ENCODE measurements at places on chromosomes 6 and 20.

- no peak for DNase-seq
Measured at GRCh38 chr6:151065027-151065815, 174.5 kb upstream of the AKAP12 start.

- no peak for DNase-seq
Measured at GRCh38 chr20:31856516-31856915, 11.1 kb upstream of the FOXS1 start.

DNA sequence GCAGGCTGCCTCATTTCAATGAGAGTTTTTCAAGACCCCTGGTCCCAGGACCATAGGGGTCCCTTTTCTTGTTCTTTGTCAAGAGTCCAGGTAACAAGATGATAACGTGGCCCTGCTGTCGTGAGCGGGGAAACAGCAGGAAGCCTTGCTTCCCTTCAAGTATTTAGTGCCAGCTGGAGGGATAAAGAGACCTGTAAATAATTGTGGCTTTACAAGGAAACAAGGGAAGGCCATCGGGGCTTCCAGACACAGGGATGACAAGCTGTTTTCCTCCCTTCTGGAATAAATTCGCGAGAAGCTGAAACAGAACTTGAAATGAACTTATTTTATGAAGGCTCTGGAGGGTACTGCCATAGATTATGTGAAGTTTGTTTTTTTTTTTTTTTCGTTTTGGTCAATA is 163.2 kb downstream of the SYNDIG1 start:
- no peak for DNase-seq

GRCh38 chr6:111759836-111760785 is 113.1 kb downstream of the FYN start:
- no peak for DNase-seq

DNA sequence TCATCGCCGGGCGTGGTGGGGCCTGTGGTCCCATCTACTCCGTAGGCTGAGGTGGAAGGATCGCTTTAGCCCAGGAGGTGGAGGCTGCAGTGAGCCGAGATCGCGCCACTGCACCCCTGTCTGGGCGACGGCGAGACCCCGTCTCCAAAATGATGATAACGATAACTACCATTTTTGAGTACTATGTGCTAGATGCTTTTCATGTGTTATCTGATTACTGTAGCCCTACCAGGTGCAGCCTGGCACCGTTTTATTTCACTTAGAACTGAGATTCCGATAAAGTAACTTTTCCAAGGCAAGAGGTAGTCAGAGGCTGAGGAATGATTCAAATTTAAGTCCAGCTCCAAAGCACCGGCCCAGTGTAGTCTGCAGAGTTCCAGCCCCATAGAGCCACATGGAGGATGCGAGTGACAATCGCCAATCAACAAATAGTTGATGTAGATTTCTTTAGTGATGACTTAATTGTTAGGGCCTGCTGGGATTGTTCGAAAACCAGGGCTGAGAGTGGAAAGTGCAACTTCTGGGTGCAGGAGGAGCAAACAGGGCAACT is 727 bp downstream of the ERMARD start:
- no peak for DNase-seq

DNA sequence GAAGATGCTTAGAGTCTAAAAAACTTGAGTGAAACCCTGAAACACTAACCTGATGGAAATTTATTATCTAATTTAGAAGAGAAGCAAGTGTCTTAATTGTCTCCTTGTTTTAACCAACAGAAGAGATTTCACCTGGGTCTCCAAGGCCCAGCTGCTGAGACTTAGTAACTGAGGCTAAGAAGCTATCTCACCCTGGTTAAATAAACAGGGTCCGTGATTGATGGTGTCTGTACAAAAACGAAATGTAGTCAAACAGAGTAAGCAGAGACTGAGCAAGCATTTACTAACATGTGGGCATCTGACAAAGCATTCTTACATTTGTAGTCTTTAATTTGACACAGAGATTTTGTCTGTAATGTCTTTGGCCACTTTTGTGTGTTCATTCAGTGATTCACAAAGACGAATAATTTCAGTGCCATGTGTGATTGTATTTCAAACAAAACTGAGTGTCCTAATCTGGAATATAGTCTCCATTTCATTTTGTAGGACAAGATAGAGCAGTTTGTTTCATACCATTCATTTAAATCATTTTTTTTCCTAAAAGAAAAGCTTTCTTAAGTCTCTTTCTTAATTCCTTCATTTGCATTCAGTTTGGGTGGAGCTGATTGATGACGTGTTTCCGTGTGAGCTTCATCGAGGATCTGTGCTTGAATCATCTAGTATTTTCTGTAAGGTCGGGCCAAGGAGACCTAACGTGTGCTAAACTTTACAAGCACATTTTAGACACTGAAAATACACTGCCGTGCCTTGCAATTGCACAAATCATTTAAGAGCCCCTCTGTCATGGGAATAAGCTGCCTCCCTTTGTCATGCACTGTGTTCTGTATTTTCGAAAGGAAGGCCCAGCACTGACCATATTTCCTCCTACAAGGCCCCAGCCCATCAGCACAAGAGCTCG is 170.6 kb upstream of the QKI start:
- no peak for DNase-seq

DNA sequence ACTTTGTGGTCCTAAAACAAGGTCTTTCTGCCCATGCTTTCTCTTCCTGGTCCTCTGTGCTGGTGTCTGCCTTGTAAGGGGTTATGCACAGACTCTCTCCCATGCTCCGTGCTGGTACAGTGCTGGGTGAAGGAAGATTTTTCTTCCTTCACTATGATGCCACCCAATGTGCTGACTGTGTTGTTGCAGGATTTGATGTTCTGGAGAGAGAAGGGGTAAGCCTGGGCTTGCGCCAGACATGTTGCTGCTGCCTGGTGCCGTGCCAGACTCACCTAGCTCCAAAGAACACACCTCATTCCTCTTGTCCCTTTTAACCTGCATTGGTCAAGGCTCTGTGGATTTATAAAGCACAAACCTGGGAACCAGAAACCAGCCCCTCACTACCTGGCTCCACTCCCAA is 28.4 kb upstream of the ARMH2 start:
- DNase-seq = no peak

DNA sequence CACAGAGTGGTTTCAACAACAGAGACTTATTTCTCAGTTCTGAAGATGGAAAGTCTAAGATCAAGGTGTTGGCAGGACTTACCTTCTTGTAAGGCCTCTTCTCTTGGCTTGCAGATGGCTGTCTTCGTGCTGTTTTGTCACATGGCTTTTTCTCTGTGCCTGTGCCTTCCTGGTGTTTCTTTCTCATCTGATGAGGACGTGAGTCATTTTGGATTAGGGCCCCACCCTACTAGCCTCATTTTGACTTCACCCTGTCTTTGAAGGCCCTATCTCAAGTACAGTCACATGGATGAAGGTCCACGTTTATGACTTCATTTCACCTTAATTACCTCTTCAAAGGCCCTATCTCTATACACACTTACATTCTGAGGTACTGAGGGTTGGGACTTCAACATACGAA is 41.4 kb upstream of the LAMA2 start:
- no peak for DNase-seq

DNA sequence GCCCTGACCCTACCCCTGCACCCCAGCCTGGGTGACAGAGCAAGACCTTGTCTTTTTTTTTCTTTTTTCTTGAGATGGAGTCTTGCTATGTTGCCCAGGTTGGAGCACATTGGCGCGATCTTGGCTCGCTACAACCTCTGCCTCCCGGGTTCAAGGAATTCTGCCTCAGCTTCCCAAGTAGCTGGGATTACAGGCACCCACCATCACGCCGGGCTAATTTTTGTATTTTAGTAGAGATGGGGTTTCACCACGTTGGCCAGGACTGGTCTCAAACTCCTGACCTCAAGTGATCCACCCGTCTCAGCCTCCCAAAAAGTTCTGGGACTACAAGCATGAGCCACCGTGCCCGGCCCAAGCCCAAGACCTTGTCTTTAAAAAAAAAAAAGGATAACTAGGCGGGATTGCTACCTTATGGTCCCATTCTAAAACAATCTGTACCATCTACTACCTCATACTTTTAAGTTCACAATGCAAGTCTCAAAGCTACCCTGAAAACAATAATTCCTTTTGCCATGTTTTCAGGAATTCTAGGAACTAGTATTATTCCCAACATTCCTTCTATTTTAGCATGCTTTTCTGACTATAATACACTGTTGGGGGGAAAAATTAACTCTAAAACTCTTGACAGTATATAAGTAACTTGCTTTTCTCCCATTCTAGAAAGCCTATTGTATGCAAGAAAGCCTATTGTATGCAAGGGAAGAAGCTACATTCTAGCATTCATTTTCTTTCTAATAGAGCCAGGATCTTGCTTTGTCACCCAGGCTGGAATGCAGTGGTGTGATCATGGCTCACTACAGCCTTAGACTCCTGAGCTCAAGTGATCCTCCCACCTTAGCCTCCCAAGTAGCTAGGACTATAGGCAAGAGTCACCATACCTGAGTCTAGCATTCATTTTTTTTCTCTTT is 6.6 kb downstream of the TUBB start:
- no peak for DNase-seq

- no peak for DNase-seq
Measured at GRCh38 chr6:41053041-41053440, at the start of gene APOBEC2. Gene APOBEC2, plus strand, starts transcription at chr6:41053202. Its CDS starts 146 bp downstream, at chr6:41053348.

DNA sequence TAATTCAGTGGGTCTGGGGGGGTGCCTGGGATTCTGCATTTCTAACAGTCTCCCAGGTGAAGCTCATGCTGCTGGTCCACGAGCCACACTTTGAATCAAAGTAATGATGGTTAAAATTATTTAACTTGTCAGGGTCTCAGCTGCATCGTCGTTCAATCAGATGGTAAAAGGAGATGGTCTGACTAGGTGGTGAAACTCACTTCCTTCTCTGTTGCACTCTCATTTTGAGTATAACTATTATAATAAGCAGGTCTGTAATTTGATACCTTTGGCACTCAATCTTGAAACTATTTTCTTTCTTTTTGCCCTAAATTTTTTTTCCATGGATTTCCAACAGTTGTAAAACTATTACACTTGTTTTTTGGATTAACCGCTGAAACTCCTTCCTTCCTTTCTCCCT is 292.5 kb downstream of the FARS2 start:
- DNase-seq = no peak

DNA sequence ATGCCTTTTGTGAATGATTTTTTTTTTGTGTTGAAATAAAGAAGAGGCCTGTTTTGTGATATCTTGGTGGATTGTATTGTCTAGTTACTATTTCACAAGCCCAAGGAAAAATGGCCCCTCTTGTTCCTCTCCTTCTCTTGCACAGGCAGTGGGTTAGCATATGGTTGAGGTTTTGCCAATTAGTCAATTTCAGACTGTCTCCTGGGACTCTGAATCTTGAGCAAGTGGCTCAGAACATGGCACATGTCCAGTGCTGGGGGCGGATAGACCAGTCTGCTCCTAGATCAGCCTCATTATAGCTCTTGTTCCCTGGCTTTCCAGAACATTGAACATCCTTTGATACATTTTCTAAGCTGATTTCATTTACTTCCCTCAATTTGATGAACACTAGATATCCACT is 589.2 kb downstream of the PHF3 start:
- no peak for DNase-seq

DNA sequence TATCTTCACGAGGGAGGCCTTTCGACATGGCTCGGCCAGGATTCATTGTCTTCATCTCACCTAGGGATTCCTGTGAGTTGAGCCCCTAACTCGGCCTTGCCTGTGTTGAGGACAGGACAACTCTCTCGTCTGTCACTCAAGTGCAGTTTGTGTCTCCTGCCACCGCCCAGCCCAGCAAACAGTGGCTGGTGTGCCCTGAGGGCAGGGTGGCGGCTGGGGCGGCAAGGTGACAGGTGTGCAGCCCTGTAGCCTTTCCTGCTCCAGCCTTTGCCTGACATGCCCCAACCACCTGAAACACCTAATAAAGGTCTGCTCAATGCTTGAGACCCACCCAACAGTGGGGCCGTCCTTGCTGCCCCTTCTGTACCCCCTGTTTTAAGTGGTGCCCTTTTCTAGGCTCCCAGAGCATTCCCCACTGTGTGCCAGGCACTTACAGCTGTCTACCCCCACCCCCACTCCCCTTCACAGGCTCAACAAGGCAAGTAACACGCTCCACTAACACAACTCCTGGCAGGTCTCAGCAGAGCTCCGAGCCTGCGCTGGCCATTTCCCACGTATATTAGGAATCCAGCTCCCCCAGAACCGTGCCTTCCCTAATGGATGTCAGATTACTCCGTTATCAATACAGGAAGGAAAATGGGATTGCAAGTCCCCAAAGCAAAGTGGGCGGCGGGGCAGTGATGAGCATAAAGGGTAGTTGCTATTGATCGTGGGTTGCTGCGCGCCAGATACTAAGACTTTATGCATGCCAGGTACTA is 17.7 kb downstream of the GFRA4 start:
- DNase-seq = no peak

GRCh38 chr20:54774426-54774825 is 299.0 kb downstream of the DOK5 start:
- DNase-seq = no peak

- DNase-seq = no peak
Measured at GRCh38 chr20:12358006-12358654, 440.4 kb downstream of the BTBD3 start.

DNA sequence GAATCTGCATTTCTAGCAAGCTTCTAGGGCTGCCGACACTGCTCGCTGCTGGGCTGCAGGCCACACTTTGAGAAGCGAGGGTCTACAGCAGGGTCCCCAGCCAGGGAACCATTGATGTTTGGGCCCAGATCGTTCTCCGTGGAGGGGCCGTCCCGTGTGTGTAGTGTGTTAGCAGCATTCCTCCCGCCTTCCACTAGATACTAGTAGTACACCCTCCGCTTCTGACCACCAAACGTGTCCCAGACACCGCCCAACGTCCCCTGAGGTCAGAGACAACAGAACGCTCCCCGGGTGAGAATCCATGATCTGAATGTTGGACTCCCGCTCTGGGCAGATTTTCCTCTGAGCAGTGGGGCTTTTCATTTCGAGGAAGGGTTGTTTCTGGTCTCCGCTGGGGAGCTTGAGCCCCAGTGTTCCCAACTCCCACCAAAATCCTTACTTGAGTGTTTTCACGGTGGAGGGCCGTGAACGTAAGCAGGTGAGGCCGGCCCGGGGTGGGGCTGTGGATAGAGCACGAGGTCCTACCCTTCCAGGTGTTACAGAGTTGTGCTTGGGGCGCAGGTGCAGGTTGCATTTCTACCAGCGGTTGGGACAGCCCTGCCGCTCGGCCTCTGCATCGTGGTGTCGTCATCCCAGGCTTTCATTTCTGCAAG is 124.6 kb downstream of the SYCP2 start:
- no peak for DNase-seq

- no peak for DNase-seq
Measured at GRCh38 chr20:59008715-59009336, 1.8 kb upstream of the CTSZ start.

- no peak for DNase-seq
Measured at GRCh38 chr6:116073765-116074440, 13.2 kb upstream of the FRK start.

GRCh38 chr6:29753309-29753644 is 30.0 kb downstream of the HLA-F start:
- no peak for DNase-seq

Measured in thoracic aorta (tissue), 2 donors.